KG1 (cell line): ENCODE measurements at places on chromosomes 1 and 21.

DNA sequence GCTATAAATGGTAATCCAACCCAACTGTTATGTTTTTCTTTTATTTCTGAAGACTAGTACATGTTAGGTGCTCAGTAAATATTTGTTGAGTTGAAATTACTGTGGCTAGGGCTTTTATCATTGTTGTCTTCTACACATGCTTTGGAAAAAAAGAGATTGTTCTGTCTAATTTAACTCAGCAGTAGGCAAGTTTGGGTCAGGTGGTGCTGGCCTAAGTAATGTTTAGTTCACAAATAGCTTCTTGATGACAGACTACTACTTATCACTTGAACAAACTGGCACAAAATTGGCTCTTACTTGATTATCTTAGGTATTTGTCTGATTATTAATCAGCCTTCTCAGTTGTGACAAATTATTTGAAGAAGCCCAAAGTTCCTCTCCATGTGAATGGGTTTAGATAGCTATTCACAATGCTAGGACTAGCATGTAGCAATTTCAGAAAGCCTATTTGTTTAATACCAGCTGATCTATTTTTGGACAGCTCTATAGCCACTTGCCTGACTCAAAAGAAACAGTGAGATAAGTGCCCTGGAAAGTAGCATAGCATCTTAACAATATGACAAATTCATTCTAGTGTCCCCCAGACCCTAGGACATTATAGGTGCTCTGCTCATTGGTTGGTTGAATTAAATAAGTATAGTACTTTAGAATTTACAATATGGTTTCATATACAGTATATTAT, 32.6 kb downstream of the TMEM200B start:
- no peak for DNase-seq

GRCh38 chr1:165516469-165516868, 27.3 kb upstream of the LRRC52 start:
- no peak for DNase-seq

DNA sequence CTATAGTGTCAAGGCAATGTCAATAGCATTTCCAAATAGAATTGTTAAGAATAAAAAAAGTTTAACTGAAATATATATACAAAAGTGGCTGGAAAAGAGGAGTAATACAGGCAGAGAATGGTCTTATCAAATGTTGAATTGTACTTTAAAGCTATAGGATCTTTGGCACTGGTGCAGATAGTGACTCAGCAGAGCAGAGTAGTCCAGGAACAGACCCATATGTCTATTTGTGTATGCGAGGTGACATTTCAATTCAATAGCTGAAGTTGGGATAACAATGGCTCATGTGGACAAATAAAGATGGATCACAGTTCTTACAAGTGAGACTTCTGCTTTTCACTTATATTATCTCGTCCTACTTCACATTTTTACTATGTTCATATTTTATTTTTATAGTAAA, 543.0 kb upstream of the B3GALT2 start:
- no peak for DNase-seq

DNA sequence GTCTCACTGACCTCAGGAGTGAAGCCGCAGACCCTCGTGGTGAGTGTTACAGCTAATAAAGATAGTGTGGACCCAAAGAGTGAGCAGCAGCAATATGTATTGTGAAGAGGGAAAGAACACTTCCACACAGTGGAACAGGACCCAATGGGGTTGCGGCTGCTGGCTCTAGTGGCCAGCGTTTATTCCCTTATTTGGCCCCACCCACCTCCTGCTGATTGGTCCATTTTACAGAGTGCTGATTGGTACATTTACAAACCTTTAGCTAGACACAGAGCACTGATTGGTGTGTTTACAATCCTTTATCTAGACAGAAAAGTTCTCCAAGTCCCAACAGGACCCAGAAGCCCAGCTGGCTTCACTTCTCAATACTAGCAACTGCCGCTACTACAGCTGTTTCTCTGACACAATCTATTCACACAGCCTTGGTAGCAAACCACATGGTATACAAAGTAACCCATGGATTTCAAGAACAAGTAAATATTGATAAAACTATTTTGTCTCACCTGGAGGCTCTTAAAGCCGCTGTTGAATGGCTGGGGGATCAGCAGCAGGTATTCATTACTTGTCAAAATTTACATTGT, 25.3 kb upstream of the ITLN1 start:
- no peak for DNase-seq

DNA sequence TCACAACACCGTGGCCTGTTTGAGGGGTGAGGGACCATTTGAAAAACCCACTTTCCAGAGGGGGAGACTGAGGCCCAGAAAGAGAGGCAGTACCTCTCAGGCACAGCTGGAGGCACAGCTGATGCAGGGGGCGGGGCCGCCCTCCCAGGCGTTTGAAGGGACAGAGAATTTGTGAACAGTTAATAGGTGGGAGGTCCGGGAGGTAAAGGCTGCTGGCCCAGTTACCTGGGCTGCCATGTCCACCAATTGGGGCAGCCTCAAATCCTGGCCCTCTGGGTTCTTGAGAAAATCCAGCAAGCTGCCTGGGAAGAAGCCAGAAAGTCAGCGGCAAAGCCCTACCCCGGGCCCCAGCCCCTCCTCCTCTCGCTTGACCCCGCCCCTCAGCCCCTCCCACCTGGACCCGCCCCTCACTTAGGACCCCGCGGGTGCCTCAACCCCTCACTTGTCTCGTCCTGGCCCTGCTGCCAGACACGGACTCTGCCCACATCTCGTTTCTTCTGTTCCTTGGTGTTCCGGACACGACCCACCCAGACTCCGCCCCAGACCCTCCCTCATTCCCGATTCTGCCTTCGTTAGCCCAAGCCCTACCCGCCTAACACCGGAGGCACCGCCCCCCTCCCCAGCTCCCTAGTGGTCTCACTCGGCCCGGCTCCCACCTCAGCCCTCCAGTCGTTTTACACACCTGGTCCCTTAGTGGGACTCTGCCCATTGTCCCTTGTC, 10.8 kb upstream of the AHDC1 start:
- DNase-seq = no peak

GRCh38 chr1:240790856-240791255, 178.9 kb upstream of the GREM2 start:
- no peak for DNase-seq

GRCh38 chr1:118104951-118105350, 80.1 kb downstream of the SPAG17 start:
- no peak for DNase-seq

GRCh38 chr1:54859700-54860391, 27.1 kb downstream of the DHCR24 start:
- no peak for DNase-seq

DNA sequence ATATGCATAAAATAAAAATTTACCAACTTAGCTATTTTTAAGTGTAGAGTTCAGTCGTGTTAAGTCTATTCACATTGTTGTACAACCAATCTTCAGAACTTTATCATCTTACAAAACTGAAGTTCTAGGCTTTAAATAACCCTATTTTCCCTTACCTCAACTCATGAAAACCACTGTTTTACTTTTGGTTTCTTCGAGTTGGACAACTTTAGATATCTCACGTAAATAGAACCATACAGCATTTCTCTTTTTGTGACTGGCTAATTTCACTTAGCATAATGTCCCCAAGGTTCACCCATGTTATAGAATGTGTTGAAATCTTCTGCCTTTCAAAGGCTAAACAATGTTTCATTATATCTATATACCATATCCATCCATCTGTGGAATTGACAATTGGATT, 819.0 kb upstream of the ADGRL4 start:
- no peak for DNase-seq

DNA sequence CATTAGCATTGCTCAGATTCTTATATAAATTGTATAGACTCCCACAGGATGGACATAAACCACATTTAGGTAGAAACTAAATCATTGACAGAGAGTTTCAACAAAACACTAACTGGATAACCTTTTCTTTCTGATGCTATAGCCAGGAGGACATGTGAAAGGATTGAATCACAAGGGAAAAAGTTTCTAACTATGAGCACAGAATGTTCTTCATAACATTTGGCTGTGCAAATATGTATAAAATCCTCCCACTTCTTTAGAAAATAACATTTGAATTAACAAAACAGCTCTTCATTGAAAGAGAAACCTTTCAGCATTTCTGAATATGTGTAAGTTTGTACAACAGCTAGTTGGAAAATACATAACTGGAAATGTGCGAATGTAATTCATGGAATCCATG, 167.3 kb downstream of the TBX15 start:
- no peak for DNase-seq

DNA sequence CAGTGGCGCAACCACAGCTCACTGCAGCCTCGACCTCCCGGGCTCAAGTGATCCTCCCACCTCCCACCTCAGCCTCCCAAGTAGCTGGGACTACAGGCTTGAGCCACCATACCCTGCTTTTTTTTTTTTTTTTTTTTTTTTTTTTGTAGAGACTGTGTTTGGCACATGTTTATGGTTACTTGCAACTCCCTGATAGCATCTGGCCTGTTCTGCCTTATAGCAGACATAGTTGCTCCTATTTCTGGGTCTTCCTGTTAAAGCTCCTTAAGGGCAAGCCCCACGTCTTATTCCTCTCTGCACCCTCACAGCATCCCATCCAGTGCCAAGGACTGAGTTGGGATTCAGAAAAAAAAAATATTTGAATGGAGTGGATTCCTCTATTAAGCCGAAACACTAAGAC, 17.1 kb upstream of the CNR2 start:
- DNase-seq = no peak

DNA sequence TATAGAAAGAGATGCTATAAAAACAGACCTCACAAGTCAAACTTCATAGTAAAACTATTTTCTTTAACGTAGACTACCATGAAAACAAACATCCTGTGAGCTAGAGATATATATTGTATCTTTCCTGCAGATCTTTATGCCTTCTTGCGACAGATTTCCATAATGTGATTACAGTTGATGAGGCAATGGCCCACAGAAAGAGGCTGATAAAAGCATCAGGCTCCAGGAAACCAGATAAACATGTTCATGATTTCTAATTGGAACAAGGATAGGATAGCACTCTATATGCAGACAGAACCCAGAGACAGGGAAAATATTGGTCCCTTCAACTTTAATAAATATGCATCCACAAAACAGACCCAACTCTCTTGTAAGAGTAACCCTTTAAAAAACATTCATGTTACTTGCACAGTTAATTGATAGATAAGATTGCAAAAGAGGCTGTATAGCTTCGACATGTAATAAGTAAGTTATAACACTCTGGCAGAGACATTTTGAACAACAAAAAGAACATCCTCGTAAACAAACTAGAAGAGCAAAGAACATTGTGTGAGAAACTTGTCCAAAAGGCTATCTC, 329.4 kb downstream of the AGBL4 start:
- no peak for DNase-seq

- no peak for DNase-seq
Observed at GRCh38 chr1:43776043-43776761, 68.9 kb downstream of the ST3GAL3 start.

GRCh38 chr1:82073659-82074058, 272.9 kb downstream of the ADGRL2 start:
- no peak for DNase-seq

- DNase-seq = no peak
Observed at GRCh38 chr1:226276077-226276682, 32.8 kb downstream of the LIN9 start.

DNA sequence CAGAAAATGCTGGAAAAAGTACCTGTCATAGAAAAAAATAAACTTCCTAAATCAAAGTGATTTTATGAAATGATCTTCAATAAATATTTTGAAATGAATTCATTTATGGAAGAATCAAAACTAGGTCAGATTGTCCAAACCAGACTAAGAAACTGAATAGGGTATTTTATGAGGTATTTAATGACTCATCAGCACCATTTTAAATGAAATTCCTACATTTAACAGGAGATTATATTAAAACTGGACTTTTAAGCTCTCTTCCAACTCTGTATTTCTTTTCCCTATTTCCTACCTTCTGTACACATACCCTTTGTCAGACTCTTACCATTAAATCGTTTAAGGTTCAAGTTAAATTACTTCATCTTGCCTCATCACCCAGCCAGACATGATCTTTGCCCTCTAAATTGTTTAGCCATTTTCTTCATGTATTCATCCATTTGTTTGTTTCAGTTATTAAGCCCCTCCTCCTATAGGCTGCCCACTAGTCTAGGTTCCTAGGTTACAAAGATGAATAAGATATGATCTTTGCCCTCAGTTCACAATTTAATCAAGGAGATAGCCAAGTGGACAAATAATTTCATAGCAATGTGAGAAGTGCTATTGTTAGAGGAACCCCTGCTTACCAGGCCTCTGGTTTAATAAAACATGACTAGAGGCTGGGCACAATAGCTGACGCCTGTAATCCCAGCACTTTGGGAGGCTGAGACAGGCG, 25.0 kb downstream of the TATDN3 start:
- no peak for DNase-seq

- DNase-seq = no peak
Observed at GRCh38 chr1:89898150-89898549, 77.3 kb downstream of the LRRC8D start.

DNA sequence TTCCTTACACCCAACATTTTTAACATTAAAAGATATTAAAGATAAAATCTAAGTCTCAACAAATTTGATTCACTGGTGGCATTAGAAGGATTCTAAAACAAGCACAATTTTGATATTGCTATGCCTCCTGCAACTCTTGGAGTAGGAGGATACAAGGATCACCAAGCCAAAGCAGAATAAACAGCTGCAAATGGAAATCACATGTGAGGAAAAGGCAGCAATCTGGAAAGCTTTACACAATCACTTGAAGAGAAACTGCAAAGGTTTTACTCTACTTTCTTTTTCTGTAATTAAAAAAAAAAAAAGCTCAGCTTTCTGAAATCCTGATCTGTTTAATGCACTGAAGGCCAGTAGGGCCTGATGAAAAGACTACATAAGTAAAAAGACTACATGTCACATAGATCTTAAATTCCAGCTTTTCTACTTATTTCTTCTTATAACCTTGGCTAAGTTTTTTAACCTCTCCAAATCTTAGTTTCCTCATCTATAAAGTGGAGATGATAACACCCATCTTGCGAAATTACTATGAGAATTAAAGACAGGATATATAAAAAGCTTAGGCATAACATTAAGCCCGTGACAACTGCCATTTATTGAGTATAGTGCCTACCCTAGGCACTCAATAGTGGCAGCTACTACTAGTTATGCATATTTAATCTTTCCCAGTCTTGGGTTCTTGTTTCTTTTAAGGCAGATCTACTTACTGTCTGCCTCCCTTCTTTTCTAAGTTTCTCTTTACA, 73.5 kb downstream of the EPS15 start:
- DNase-seq = no peak

- DNase-seq = no peak
Observed at GRCh38 chr1:61581251-61581650, 143.7 kb downstream of the TM2D1 start.

DNA sequence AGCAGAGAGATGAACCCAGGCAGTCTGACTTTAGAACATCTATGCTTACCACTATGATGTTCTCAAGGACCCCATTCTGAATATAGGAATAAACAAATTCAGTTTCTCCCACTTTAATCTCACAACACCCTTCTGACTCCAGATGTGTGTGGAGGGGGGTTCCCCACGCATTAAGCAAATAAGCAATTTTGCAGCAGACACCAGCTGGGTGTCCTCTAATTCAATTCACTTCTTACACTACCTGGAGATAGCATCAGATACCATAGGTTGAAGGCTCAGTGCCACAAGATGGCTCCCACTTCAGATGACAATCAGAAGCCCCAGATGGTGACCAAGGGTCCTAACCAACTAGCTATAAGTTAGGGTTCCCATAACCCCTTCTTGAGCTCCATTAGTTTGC, 30.3 kb upstream of the CEP350 start:
- no peak for DNase-seq
